ENCODE measurements at places on chromosomes 5 and 9.

- no peak for DNase-seq
Observed at GRCh38 chr5:141915881-141916336, 7.8 kb upstream of the DELE1 start.

- DNase-seq = no peak
Observed at GRCh38 chr5:129171194-129171944, 76.8 kb downstream of the ISOC1 start.

DNA sequence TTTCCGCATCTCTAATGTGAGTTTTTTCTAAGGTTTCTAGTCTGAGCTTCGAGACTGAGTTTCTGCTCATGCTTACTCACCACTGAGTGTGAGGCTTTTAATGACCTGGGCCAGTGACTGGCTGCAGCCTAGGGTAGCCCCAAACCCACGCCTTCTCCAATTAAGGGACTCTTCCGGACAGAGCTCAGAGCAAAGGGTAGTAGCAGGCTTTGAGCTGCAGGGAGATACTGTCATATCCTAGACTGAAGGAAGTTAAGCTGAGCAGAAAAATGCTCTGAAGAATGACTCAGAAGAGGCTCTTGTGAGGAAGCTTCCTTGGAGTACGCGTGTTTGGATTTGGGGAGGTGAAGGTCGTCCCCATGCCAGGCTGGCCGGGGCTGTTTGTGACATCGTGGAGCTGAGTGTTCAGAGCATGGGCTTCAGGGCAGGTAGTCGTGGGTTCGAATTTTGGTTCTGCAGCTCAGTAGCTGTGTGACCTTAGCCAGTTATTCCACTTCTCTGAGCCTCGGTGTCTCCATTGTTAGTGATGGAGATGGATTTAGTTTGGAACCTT lies 3.5 kb downstream of the USP20 start:
- peak; percentile 50 for DNase-seq

DNA sequence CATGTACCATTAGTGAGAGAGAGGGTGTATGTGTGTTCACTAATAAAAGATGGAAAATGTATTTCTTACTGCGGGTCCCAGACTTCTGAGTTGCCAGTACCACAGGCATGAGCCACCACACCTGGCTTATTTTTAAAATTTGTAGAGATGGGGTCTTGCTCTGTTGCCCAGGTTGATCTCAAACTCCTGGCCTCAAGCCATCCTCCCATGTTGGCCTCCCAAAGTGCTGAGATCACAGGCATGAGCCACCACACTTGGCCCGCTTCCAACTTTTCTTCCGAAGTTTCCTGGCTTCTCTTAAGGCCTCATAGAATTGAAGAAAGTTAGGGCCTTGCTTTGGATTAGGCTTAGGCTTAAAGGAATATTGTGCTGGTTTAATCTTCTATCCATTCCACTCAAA lies 40.4 kb upstream of the F2RL2 start:
- DNase-seq = no peak

- no peak for DNase-seq
Observed at GRCh38 chr5:135071311-135071710, 37.3 kb upstream of the PITX1 start.

- DNase-seq = no peak
Observed at GRCh38 chr9:1879501-1879900, 135.6 kb upstream of the SMARCA2 start.

GRCh38 chr9:77543131-77543822 lies 104.8 kb downstream of the GNA14 start:
- DNase-seq = no peak

- no peak for DNase-seq
Observed at GRCh38 chr5:177222269-177222668, 81.2 kb downstream of the RAB24 start.

- DNase-seq = no peak
Observed at GRCh38 chr9:1024112-1024511, 26.0 kb upstream of the DMRT2 start.

- DNase-seq = peak; percentile 39
Observed at GRCh38 chr9:108386859-108387384, 468.9 kb downstream of the ACTL7B start.

DNA sequence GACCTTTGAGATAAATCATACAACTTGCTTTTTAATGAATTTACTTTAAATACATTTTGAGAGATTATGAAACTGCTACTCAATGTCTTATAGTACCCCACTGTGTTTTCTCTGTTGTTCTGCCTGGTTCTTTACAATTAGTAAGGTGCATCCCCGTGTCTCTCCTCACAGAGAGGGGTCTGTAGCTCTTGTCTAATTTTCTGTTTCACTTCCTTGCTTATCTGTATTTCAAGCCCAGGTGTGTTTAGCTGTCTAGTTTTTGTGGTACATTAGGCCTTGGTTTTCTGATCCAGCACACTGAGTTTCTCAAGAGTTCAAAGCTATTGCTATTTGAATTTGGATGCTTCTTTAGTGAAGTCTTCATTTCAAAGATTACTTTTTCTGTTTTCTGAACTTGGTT lies 105.1 kb downstream of the MAST4 start:
- no peak for DNase-seq

DNA sequence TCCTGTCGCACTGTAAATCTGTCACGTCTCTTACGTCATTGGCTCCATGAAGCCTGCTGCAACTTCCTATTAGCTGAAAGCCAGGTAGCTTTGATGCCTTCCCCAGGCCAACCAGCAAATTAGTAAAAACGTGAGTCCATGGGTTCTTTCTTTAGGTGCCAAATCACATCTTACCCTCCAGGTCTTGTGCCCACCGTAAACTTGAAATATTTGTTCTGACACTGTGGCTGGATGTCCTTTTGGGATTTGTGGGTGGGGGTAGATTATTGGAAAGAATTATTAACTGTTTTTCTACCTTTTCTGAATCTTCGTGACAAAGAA lies 172.8 kb downstream of the NR3C1 start:
- DNase-seq = no peak

- peak; percentile 14 for DNase-seq
Observed at GRCh38 chr5:67543720-67544270, 347.2 kb upstream of the CD180 start.

DNA sequence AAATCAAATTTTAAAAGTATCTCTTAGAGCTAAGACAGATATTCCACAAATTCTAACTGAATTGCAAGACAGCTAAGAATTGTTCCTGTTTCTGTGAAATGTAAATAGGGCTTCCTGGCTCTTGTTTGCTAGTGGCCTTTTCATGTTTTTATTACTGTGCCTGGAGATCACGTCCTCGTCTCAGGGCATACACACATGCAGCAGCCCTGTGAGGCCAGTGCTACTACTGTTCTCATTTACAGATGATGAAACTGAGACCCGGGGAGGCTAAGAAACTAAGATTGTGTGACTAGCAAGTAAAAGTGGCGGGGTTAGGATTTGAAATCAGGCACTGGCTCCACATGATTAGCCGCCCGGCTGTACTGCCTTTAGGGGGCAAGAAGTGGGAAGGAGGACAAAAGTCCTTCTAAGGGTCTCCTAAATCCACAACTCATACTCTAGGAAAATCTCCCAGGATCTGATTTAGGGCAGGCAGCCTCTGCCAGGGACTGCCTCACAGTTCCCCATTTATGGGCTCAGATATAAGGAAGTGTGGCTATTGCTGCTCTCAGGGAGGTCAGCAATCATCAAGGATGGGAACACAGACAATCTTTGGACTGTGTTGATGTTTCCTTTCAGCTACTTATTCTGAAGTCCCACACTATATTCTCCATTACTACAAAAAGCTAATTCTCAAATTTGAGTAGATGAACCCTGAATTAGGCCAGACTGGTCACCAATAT lies 7.9 kb downstream of the PRUNE2 start:
- no peak for DNase-seq

DNA sequence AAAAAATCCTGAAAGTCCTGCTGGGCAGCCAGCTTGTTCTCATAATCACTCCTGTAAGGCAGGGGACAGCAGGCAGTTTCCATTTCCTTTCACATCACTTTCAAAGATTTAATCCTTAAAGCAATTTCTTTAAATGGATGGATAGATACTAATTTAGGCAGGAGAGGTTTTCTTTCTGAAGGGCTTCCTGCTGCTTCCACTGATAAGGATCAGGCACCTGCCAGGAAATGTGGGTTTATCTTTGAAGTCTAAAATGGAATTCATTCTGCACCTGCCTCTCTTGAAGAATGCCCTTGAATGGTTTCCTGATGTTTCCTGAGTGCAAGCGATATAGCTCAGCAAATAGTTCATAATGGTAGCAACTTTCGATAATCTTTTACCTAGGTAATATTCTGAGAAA lies 64.5 kb downstream of the STARD4 start:
- DNase-seq = no peak

DNA sequence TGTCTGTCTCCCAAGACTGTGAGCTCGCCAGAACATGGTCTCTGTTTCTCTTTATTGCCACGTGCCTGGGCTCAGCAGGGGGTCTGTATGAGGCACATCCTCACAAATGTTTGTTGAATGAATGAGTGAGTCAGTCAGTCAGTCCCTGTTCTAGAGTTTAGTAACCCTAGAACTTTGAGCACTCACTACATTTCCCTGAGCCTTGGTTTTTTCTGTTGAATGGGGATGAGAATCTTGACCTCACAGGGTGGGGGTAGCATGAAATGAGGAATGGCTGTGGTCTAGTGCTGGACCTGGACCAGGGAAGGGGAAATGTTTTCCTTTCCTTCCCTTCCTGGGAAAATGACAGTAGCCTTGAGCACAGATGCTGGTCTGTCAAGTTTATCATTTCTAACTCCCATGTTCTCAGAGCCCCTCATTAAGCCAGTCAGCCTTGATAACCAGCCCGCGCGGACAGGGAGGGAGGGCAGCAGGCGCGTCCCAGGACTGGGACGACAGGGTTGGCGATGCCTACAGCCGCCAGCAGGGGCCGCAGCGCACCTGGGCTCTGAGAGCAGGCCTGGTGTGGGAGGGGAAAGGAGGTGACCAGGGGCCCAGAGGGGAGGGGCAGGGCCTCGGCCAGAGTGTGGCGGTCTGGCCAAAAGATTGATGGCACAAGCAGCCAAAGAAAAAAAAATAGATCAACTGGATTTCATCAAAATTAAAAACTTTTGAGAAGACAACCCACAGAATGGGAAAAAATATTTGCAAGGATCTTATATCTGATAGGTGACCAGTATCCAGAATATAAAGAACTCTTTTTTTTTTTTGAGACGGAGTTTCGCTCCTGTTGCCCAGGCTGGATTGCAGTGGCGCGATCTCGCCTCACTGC lies 24.1 kb upstream of the WNK2 start:
- DNase-seq = peak; percentile 22

- no peak for DNase-seq
Observed at GRCh38 chr9:87630846-87631245, 95.1 kb upstream of the CTSL start.

- DNase-seq = no peak
Observed at GRCh38 chr5:137234973-137235943, 263.9 kb downstream of the SPOCK1 start.

GRCh38 chr5:157549954-157550549 lies 25.5 kb downstream of the ADAM19 start:
- DNase-seq = no peak

DNA sequence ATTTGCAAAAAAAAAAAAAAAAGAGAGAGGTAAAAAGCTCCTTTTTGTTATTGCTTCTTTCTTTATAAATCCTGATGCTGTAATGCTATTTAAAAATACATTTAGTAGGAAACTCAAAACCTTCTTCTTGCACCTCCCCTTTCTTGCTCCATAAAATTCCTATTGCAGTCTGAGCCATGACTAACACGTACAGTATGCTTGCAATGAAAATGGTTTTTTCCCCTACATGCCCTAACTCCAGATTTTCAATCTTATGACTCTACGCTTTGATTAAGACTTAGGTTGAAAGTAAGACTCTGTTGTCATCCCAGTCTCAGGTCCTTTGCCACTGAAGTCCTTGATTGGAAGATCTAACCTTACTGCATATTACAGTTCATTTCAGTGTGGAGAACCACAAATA lies 23.9 kb downstream of the FGF10 start:
- no peak for DNase-seq

- no peak for DNase-seq
Observed at GRCh38 chr5:172833686-172834414, at the start of gene ERGIC1. Gene ERGIC1 (plus strand): TSS chr5:172834251. CDS start chr5:172834414, 163 bp downstream.

- no peak for DNase-seq
Observed at GRCh38 chr9:129701549-129701948, 36.1 kb downstream of the PRRX2 start.

DNA sequence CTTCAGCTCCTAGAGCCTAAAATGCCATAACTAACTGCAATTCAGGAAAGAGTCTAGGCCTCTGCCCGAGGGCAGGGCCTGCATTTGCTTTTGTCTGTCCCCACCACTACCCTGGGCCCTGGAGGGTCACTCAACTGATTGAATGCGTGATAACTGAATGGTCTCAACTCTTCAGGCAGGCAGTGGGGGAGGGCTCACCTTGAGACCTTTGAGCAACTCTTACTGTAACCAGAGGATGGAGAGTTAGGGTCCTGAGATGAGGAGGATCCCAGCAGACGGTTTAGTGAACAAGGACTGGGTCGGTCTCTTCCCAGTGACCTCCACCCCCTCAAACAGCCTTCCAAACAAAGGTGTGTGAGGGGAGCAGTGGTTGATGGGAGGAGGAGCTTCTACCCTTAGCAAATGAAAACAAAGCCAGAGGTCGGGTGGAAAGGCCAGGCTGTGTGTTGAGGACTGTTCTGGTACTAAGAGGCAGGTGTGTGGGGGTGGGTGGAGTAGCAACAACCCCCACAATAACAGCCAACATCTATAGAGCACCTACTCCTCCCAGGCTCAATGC lies 59.4 kb downstream of the CXXC5 start:
- no peak for DNase-seq

DNA sequence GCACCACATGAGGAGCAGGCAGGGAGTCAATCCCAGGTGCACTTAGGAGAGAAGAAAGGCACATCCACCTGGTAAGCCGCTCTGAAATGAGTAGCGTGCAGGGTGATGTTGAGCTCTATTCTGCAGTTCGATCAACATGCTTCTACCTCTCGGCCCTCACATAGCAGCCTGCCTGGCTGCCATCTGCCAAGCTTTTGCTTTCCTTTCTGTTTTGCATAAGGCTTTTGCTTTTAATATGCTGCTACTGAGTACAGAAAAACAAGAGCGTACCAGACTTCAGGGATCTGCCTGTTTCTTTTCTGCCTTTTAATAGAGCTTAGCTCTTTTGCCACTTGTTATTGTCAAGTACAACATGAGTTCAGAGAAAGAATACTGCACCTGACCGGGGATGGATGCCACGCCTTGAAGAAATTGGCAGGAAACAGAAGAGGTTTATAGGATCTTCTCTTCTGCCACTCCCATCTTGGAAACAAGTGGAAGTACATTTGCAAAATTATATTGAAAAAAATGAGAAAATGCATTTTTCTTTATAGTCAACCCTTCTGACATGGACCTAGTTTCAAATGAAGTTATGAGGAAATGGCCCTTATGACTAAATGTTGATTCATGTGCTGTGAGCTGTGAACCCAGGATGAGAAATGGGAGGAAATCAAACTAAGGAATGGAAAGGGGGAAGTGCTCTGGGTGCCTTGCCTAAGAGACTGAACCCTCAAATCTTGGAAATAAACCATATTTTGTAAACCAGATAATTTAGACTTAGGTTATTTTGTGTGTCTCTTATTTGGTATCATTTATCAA lies 4.0 kb upstream of the FCHO2 start:
- no peak for DNase-seq

DNA sequence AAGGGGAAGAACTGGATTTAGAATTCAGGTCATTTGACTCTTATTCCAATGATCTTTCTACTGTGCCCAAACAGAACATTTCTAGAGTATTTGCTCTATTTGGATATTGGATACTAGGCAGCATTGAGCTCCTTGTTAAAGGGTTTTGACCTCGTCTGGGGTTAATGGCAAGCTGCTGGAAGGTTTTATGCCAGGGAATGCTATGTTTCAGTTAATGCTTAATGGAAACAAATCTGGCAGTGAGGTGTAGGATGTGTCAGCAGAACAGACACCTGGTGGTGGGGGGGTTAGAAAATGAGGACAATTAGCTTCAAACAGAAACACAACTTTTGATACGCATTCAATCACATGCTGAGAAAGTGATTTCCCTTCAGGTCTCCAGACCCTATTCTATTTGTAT lies 51.5 kb downstream of the AGXT2 start:
- DNase-seq = no peak
